ENCODE measurements at places on chromosomes 3 and 15. TPM values are rescaled to one million over a fixed set of nuclear protein-coding genes. Genes with fewer than 3 reads are reported as not detected.

The SFMBT1 gene
- 32.0 TPM for total RNA-seq

The SCAANT1 gene
- total RNA-seq, result not detected

The EIF3J gene
- total RNA-seq, result 60.2 TPM

The CADM2 gene
- 2.5 TPM for total RNA-seq

The SH2D7 gene
- total RNA-seq, result 0.89 TPM
